ENCODE measurements at places on chromosomes 2 and 18.

DNA sequence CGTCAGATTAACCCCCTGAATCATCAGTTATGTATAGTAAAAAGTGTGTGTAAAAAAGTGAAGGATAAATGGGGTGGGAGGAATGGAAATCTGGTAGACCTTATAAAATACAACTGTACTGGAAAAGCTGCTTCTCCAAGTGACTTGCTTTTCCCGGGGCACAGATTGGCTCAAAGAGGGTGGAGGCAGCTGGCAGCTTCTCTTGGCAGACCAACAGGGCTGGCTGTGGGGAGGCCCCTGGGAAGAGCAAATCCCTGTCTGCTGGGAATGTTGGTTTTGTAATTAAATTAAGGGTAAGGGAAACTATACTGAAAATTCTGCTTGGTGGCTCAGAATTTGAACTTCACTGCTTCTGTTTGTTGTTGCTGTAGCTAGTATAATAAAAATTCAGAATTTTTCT lies 154.2 kb upstream of the DLX2 start:
- no peak for DNase-seq

DNA sequence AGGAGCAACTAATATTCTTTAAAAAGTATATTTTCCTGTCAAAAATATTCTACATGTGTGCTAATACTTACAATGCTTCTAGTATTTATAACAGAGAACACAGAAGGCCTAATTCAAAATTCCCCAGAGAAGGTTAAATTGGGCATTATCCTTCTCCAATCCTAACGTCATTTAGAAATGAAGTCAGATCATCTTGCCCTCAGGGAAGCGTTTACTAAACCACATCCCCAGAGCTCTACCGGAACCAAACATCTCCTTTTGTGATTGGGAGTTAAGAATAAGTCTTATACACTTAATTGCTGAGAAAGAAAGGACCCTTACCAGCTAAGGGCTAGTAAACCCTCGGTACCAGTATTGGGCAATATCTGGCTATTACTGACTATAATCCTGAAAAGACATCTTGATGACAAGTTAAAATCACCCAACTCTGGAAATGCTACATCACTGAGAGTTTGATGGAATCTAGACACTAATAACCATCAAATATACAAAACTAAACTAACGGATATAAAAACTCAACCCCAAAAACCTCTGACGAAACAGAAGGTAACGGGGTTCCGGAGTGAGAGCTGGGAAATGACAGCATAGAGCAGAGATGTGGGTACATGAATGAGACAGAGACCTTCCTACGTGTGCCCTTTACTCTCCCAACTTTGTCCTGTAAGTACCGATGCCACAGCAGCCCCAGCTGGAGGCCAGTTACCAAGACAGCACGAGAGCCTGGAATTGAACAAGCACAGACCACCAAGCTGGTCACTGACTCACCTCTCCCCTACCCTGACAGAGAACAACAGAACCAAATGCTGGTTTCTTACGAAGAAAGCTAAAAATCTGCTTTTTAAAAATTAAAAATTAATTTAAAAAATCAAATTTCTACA lies 35.0 kb downstream of the WDSUB1 start:
- DNase-seq: no peak

GRCh38 chr2:138718405-138718804 lies 61.8 kb downstream of the NXPH2 start:
- DNase-seq: no peak

- no peak for DNase-seq
Observed at GRCh38 chr18:48809365-48809764, 141.4 kb downstream of the SMAD7 start.

- DNase-seq: no peak
Observed at GRCh38 chr18:6488956-6489355, 74.2 kb upstream of the L3MBTL4 start.

DNA sequence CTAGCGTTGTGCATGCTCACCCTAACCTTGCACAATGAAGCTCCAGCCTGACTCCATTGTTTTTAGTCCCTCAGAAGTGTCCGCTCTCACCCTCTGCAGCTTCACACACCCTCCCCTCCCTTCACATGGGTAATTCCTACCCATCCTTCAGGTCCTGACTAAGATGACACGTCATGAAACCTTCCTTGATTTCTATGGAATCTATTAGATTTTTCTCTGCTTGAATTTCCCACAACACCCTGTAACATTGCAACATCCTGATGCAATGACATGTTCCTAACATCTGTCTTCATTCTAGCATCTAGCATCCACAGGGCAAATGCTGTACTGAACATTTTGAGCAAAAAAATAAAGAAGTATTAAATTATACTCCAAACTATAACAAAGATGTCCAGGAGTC lies 77.0 kb upstream of the PID1 start:
- DNase-seq: no peak

- no peak for DNase-seq
Observed at GRCh38 chr18:78799382-78800089, 180.1 kb upstream of the SALL3 start.

DNA sequence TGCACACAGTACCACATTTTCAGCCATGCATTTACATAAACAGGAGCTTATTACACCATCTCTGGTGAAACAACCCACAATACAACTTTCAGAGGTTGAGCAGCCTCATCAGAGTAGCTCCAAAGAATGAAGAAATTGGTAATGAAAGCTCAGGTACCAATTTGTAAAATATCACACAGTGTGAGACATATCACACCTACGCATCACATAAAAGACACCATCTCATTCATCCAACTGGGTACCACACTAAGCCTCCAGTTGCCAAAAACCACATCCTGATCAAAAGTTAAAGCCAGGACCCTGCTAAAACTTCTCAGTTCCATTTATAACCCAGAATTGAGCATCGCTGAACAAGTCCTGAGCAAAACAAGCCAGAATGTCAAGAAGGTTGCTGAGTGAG lies 4.6 kb downstream of the TMEM163 start:
- DNase-seq: no peak

DNA sequence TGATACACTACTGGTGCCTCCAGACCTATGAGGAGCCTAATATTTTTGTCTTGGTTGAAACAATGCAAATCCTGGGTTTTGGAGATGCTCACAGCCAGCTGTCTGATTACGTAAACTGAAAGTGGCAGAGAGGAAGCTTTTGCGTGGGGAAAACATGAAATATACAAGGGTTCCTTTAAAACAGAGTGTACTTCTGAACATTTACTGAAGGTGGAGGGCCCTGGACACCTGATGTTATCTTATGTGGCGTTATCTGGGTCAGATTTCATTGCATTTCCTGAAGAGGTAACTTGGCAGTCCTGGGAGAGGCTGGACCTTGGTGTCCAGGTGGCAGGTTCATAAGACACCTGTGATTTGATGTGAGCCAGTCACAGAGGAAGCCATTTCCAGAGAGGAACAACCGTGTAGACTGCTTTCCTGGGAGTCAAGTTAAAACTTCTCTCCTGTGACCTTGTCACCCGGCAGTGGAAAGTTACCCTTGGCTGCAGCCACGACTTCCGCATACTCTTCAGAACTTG lies 105.0 kb downstream of the NEDD4L start:
- DNase-seq: no peak

Measured in activated T-cell treated with anti-CD3 and anti-CD28 coated beads for 1 hour (primary cell).